Muscle of back (tissue), 13 donors: ENCODE measurements at places on chromosomes 1 and 21. TPM values are rescaled to one million over a fixed set of nuclear protein-coding genes. Genes with fewer than 3 reads are reported as not detected.
A peak's percentile ranks its signal among the peaks of the same experiment; 100 is the strongest.

GRCh38 chr1:47788761-47789160 lies 208.4 kb downstream of the TRABD2B start:
- DNase-seq: no peak

The ERICH3 gene
- 0.07 TPM for polyA plus RNA-seq

GRCh38 chr1:201712387-201713085 lies 116.4 kb upstream of the IPO9 start:
- DNase-seq: no peak

The TAS1R2 gene
- not detected for polyA plus RNA-seq

DNA sequence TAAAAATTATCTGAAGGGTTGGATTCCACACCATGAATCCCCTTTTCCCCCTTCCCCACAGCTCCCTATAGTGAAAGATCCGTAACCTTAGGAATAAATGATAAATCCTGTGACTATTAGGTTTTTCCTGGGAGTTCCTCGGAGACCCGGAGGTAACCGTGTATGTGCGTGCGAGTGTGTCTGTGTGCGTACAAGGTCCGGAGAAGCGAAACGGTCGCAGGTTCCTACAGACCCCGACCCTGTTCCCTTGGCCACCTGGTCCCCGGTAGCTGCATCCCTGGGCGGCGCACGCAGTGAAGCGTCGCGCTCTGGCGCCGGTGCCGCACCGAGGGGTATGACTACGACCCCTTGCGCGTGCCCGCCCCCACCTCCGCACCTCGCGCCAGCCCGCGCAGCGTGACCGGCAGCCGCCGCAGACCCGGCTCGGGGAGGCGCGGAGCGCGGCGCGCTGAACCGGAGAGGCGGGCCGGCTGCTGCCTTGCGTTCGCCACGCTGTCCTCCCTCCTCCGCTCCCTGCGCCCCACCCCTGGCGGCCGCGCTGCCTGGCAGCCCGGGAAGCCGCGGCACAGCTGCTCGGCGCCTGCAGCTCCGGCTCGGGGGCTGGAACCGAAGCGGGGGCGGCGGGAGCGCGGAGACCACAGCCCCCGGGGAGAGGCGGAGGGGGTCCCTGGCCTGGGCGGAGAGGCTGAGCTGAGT lies at the start of gene AK5:
AK5 (plus strand) TSS at position 529 of the 696 bp plus-strand sequence. CDS start 295 bp downstream, outside the sequence.
- DNase-seq: peak; percentile 81

DNA sequence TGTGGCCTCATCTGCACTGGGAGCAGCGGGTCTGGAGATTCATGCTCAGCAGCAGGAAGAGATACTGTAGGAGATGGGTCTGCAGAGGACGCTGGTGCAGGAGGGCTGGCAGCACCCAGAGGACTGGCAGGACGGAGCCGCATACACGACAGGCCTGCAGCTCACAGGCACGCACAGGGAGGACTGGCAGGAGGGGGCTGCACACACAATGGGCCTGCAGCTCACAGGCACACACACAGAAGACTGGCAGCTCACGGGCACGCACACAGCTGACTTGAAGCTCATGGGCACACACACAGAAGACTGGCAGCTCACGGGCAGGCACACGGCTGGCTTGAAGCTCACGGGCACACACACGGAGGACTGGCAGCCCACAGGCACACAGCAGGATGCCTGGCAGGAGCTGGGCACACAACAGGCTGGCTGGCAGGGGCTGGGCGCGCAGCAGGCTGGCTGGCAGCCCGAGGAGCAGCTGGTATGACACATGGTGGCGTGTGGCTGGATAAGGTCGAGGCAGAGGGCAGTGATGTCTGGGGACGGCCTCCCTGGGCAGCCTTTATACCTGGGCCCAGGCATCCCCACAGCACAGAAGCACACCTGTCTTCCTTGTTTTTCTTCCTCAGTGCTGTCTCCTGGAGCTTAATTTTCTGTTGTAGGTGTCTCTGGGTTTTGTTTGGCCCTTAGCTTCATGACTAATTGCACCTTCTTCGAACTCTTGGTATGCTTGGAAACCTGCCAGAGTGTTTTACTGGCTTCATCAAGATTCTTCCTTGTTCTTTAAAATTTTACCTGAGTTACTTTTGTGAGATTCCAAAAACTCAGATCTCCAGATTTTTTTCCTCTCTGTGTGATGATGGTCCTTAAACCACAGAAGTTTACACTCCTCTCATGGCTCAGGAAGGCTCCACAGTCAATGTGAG lies at the start of gene KRTAP12-2:
KRTAP12-2 (minus strand) TSS at position 527 of the 920 bp plus-strand sequence; CDS start at position 486, 41 bp downstream.
- no peak for DNase-seq

DNA sequence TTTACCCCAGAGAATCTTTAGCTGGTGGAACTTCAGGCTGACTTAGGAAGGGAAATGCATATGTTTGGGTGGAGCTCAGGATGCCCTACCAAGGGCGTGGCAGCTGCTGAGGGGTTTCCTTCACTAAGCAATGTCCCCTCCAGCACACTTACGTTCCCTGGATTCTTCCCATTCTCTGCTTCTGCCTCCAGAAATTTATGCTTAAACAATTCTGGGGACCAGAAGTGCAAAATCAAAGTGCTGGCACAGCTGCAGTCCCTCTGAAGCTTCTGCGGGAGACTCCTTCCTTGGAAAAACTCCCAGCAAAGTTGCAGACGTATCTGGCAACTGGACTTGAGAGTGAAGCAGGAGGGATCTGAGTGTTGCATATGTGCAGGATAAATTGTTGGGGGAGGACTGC lies 402.8 kb downstream of the PCP4 start:
- DNase-seq: peak; percentile 13

GRCh38 chr1:191561276-191561675 lies 597.0 kb upstream of the RGS18 start:
- DNase-seq: no peak

- DNase-seq: peak; percentile 78
These were observed at the start of gene LMOD1 for GRCh38 chr1:201946224-201946908. Gene LMOD1 (minus strand): TSS chr1:201946548. CDS start chr1:201946340, 208 bp downstream.

GRCh38 chr1:36099681-36100341 lies 11.1 kb downstream of the ADPRS start:
- peak; percentile 62 for DNase-seq

The PLA2G2A gene
- 1.1 TPM for polyA plus RNA-seq

- no peak for DNase-seq
These were observed 135.2 kb downstream of the NTPCR start for GRCh38 chr1:233085566-233085965.

DNA sequence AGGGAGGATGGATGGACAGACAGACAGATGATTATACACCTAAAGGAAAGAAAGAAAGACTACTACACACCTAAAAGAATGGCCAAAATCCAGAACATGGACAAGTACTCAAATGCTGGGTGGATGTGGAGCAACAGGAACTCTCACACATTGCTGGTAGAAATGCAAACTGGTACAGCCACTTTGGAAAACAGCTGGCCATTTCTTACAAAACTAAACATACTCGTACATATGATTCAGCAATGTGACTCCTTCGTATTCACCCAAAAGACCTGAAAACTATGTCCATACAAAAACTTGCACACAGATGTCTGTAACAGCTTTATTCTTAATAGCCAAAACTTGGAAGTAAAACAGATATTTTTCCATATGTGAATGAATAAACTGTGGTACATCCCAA lies 51.3 kb downstream of the PRPF38A start:
- DNase-seq: no peak

DNA sequence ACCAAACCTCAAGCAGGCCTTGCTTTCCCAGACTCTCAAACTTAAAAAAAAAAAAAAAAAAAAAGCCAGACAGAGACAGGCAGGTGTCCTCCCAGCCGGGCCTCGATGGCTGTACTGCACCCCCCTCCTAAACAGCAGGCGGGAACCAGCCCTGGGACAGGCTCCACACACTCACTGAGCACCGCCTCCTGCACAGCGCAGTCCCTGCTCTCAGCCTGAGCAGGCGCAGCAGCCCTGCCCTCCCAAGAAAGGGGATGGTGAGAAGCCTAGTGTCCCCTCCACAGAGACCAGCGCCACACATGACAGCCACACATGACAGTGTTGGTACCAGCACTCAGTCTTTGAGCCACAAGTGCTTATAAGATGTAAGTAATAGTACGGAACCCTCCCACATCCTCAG lies 11.9 kb downstream of the MX2 start:
- no peak for DNase-seq

GRCh38 chr1:34478515-34479076 lies 276.3 kb upstream of the GJB5 start:
- no peak for DNase-seq

- DNase-seq: no peak
These were observed 49.8 kb upstream of the FBXO28 start for GRCh38 chr1:224064150-224064549.

DNA sequence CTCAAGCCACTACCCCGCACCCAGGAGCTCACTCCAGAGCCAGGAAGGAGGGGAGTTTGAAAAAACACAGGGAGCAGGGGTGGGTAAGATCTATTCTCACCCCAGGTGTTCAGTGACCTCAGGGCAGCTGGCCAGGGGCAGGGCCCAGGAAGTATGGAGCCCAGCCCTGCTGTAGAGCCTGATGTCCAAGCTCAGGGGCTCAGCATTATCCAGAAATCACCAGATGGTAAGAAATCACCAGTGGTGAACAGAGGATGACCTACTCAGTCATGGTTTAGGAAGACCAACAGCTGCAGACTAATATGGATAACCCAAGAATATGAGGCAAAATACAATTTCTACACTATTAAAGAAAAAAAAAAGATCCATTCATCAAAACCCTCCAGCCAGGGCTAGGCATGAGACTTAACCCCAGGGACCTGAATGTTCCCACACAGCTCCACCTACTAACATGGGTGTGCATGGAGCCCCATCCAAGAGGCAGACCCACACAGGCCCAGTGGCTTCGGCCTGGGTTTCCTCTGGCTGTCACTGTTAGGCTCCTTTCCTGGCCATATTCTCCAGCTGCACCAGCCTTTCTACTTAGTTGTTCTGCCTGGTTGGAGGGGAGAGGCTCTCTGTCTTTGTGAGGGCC lies 67.6 kb downstream of the KCNN3 start:
- no peak for DNase-seq

GRCh38 chr1:3352952-3353331 lies 101.5 kb upstream of the ARHGEF16 start:
- peak; percentile 81 for DNase-seq

DNA sequence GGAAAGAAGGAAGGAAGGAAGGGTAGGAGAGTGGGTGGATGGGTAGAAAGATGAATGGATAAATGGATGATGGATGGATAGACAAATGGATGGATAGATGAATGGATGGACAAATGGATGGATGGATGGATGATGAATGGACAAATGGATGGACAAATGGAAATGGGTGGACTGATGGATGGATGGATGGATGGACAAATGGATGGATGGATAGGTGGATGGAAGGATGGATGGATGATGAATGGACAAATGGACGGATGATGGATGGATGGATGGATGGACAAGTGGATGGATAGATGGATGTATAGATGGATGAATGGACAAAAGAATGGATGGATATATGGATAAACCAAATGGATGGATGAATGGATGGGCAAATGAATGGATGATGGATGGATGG lies 30.5 kb downstream of the CHD5 start:
- DNase-seq: no peak

GRCh38 chr1:53043271-53043670 lies 18.7 kb upstream of the PODN start:
- DNase-seq: peak; percentile 70

The F11R gene
- 17.0 TPM for polyA plus RNA-seq

The ZFP69 gene
- polyA plus RNA-seq: 6.3 TPM

DNA sequence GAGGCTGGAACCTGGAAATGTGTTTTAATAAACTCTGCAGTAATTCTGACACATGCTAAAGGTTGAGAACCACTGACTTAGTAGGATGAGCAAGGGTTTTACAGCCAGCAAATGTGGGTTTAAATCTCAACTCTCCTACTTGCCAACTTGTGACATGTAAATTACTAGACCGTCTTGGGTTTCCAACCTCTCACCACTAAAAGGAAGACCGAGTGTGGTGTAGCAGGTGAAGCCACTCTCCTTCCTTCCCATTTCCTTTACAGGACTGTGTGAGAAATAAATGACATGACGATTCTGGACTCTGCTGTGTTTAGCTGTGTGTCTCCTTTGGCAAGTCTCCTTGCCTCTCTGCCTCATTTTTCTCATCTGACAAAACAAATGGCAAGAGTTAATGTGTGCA lies 49.5 kb upstream of the DNAJC6 start:
- no peak for DNase-seq

The FBLIM1 gene
- polyA plus RNA-seq: 28.6 TPM

The PTPRC gene
- 4.8 TPM for polyA plus RNA-seq

DNA sequence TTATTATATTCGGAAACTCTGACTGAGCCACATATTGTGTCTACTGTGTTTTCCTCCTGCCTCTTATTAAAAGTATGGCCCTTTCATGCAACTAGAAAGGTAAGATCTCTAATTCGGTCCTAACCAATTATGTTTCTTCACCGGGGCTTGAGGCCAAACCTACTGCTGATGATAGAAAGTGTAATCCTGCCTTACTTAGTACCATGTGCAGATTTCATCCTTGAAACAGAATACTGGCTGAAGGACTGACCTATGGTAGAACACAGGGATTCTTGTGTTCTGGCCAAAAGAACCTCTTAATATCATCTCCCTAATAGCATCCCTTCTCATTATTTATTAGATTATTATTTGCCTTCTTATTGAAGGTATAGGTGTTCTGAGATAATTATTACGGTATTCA lies 72.6 kb downstream of the TOR3A start:
- DNase-seq: no peak

GRCh38 chr1:93669369-93669768 lies 12.3 kb downstream of the BCAR3 start:
- no peak for DNase-seq

The F3 gene
- polyA plus RNA-seq: 4.6 TPM

- DNase-seq: no peak
These were observed 182.5 kb downstream of the RHOU start for GRCh38 chr1:228917755-228918154.

DNA sequence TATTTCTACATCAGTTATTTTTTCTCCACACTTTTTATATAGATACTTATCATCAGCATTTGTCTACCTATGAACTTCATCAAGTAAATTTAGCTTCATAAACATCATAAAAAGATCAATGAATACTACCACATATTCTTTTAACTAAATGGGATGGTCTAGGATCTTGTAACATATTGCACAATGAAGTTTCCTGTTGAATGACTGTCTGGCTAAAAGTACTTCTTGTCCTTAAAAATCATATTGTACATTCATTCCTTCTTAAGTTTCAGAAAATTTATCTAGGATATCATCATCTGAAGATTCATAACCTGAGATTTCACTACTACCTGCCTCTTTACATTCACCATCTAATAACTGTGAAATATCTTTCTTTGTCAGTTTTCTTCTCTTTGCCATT lies 69.0 kb downstream of the MAGI3 start:
- DNase-seq: no peak

The PROK1 gene
- not detected for polyA plus RNA-seq

The HES2 gene
- polyA plus RNA-seq: not detected

DNA sequence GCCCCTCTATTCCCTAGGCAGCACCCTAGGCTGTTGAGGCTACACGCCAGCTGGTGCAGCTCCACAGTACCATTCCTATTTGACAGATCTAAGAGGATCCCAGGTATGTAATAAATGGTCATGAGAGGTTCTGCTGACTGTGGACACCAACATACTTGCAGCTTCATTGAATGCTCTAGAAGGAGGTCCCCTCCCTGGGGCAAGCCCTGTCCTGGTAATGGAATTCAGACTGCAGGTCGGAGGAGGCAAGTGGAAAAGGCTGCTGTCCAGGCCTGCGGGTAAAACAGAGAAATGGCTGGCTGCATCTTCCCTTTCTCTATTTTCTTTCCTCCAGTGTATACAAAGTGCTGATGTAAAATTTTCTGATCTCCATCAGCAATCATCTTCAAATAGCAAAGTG lies 66.1 kb upstream of the ZNF648 start:
- no peak for DNase-seq
